ENCODE measurements at places on chromosomes 1 and 21.
A peak's percentile ranks its signal among the peaks of the same experiment; 100 is the strongest.

GRCh38 chr21:23014021-23014420 is 2015.8 kb downstream of the NCAM2 start:
- no peak for DNase-seq

DNA sequence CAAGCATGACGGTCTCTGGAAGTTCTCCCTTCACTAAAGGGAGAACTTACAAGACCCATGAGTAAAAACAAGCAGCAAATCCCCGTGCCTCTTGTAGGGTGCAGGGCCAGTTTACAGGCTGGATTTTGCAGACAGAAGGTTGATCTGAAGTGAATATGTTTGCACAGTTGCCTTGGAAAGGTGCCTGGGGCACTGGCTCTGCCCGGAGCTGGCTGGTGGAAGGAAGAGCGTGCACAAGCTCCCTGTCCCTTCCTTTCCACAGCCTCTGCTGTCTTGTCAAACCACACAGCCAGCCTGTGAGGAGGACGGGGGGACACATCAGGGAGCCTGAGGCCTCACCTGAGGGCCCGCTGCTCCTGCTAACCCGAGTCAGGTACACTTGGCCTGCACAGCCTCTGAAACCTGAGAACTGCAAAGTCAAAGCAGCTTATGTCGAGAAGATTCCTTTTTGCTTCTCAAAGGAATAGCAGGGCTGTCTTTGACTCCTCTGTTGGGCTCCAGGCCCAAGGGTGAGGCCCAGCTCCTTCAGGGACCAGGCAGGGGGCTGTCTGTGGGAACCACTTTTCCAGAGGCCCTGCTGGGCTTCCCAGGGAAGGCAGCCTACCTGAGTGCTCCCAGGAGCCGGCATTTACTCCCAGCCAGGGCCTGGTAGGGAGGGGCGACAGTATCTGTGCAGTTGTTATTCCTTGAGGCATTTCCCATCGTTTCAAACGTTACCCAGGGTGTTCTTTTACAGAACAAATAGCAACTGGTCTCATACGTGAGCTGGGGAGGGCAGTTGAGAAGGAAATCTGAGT is 251.5 kb downstream of the SIPA1L2 start:
- no peak for DNase-seq

DNA sequence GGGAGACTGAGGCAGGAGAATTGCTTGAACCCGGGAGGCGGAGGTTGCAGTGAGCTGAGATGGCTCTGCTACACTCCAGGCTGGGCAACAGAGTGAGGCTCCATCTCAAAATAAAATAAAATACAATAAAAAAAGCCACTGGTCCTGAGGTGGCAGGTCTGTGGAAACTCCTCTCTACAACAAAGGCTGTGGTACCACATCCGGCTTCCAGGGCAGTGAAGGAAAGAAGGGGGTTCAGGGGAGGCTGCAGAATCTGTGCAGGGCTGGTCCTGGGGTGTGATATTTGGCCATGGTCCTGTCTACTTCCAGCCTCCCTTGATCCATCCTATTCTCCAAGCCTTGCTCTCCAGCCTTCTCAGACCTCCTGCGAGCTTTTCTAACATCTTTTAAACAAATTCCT is 731 bp upstream of the ZNF683 start:
- no peak for DNase-seq

GRCh38 chr1:59089036-59089798 is 207.7 kb upstream of the FGGY start:
- no peak for DNase-seq

DNA sequence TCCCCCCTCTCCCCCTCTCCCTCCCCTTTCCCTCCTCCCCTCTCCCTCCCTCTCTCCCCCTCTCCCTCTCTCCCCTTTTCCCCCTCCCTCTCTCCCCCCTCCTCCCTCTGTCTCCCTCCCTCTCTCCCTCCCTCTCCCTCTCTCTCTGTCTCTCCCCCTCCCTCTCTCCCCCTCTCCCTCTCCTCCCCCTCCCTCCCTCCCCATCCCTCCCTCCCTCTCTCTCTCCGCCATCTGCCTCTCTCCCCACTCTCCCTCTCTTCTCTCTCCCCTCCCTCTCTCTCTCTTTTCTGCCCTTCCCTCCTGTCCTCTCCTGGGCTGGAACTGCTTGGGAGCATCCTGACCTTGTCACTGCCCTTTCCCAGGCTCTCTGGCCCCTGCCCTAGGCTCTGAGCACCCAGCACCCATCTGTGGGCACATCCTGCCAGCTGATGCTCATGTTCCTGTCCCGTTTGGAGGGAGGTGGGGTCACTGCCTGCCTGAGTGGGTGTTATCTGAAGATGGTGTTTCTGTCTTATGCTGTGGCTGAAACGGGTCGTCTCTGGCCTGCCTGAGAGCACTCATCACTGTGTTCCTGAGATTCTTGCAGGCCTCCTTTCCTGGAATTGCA is 10.8 kb downstream of the FTCD start:
- no peak for DNase-seq

DNA sequence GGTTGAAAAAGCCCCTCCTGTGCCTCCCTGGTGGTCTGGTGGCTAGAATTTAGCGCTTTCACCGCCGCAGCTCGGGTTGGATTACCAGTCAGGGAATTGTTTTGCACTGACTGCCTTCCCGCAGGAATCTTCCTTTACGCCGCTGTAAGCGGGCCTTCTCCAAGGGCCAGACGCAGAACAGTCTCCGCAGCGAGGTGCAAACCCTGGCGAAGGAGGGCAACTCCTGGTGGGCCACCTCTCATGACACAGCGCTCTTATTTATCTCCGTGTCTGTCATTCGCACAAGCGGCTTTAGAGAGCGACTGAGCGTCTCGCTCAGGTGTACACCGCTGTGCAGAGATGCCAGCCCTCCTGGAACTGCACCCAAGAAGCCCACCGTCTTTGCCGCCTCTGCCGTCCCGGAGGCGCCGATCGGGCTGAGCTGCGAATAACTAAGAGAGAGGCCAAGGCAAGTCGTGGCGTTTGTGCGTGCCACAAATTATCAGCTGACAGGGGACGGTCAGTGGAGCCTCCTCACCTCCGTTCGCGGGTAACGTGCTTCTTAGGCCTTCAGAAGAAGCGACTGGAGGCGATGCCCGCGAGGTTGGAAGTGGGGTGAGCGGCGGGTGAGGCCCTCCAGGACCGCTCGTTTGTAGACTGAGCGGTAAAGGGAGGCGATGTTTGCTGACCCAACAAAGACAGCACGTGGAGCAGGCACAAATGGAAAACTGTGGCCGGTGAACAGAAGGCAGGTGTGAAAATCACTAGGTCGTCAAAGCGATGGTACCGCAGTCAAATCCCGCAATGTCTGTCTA is 93.5 kb downstream of the PRKAB2 start:
- no peak for DNase-seq

GRCh38 chr1:87336623-87337067 is 8.0 kb downstream of the LMO4 start:
- no peak for DNase-seq

DNA sequence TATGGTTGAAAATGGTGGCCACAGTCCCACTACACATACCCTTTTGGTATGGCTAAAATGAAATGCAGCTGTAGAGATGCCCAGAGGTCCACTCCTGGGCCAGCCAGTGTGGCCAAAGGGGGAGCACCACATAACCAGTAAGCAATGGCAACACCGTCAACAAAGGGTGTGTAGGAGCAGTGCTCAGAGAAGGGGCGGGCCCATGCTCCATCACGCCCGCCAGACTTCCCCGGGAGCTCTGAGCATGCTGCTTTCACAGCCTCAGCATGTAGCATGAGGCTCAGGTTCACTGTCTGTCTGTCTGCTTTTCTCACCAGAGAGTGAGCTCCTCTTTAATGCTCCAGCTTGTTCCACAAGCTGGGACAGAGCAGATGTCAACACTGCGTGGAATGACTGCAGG is 537.6 kb downstream of the MATN1 start:
- DNase-seq, result no peak

GRCh38 chr1:76870037-76870436 is 2.8 kb downstream of the ST6GALNAC5 start:
- DNase-seq, result no peak

DNA sequence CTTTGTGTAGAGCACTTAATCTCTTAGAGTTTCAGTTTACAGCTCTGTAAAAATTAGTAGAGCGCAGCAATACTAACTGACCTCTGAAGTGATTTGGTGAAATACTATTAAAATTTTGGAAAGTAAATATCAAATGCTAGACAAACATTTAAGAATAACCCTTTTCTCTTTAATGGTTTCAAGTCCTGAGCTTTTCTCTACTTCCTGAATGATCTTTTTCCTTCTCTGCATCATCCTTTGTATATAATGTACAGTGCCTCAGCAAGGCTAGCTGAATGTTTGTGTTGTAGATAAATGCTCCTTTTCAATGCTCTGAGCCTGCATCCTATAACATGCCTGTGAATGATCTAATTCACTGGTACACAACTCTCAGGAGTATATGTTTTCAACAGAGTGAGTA is 272.9 kb downstream of the ADGRL2 start:
- DNase-seq, result no peak

DNA sequence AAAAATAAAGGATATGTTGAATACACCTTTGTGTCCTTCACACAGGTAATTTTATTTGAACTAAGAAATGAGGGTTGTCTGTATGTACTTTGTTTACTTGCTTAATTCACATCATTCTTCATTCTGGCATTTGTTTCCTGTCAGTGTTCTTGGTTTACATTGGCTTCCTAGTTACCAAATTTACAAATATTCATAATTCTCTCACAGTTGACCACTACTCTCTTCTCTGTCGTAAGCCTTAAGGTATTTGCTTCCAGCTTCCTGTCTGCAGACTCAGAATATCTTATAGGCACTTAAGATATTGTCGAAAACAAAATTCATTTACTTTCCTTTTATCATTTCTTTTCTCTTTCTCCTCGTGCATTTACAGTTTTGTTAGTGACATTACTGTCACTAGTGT is 15.9 kb downstream of the RNPC3 start:
- no peak for DNase-seq

GRCh38 chr1:31793586-31794285 is 22.1 kb downstream of the SPOCD1 start:
- no peak for DNase-seq

DNA sequence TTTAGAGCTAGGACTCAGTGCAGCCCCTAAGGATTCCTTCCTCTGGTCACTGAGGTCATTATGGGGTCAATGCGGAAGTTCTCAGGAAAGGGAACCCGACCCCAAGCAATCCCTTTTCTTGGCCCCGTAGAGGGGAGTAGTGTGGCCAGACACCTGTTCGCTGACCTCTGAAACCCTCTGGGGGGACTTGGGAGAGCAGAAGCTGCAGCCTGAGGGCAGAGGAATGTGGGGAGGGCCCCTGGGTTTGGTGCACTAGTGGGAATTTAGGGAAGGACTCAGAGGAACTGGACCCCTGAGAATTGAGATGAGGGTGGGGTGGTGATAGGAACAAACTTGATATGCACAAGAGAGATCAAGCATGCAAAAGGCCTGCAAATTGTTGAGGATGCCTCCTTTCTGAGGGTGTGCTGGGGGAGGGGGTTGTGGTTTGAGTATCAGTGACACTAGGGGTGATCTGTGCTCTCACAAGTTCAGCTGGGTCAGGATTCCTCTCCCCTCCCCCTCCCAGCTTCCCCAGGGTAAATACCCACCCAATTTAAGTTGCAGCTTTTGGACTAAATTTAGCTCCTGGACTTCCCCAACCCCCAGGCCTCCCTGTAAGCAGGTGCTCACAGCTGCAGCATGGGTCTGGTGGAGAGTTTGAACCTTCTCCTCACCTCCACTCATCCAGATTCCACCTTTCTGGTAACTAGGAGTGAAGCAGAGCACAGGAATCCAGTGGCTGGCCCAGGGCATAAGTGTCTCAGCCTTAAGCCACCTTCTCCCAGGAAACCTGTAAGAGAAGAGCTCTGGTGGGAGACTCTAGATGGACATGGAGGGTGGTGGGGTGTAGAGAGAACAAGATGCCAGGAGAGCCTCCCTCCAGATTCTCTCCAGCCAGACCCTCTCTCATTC is 13.5 kb downstream of the ADAMTSL4 start:
- DNase-seq, result no peak

DNA sequence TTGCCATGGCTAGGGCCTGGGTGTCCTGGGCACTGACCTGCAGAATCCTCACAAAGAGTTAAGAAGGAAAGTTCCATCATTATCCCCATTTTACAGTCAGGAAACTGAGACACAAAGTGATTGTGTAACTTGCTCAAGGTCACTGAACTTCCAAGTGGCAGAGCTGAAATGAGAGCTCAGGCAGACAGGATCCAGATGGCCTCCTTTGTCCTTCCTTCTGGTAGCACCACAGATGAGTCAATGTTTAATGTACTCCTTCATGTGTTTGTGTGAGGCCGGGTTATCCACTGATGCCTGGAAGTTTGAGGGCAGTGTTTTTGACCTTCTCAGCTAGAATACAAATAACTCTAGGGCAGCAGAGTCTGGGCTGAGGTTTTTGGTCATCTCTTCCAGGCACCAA is 207.0 kb downstream of the TNR start:
- no peak for DNase-seq

DNA sequence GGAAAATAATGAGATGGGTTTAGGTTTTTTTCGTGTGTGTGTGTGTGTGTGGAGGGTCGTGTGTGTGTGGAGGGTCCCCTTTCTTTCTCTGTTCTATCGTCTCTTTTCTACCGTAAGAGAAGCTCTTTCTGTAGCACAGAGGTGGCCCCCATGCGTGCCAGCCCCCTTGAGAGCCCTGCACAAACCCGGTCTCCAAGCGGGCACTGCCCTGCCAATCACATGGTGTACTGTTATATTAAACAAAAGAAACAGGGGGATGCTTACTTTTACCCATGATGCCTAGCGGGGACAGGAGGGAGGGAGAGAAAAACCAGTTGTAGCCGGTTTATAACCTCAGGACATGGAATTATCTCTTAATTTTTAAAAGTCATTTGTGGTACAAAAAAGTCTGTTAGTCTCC is 41.0 kb downstream of the GATAD2B start:
- peak; percentile 49 for DNase-seq

DNA sequence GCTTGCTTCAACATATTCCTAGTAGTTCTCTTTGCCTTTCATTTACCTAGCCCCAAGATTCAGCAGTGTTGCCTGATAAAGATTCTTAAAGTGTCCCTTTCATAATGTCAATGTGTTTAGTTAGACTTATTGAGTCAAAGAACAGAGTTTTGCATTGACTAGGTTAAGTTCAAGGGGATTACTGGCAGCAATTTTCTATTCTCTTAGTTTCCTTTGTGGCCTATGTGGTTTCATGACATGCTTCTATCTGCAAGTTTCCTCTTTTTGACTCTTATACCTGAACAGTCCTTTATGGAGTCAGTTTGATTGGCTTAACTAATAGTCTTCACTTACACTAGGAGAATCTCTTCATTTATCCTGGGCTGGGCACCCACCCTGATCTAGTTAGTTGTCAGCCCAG is 151.3 kb downstream of the ADGRL4 start:
- no peak for DNase-seq

DNA sequence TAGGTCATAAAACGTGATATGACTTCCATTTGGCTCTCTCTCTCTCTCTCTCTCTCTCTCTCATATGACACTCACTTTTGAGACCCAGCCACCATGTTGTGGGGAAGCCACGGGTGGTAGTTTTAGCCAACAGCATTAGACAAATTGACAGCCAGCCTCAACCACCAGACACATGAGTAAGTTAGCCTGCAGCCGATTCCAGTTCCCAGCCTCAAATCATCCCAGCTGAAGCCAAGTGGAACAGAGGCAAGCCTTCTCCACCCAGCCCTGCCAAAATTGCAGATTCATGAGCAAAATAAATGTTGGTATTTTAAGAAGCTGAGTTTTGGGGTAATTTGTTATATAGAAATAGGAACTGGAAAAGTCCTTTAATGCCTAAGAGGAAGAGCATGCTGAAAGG is 98.0 kb upstream of the DNAH14 start:
- DNase-seq, result no peak

- DNase-seq, result no peak
Measured at GRCh38 chr1:3369446-3370076, 84.9 kb upstream of the ARHGEF16 start.

- no peak for DNase-seq
Measured at GRCh38 chr1:198056255-198056654, 100.5 kb upstream of the NEK7 start.

GRCh38 chr1:157302724-157303123 is 164.5 kb upstream of the ETV3 start:
- no peak for DNase-seq
